Posterior cingulate gyrus (tissue), 11 donors: ENCODE measurements at places on chromosomes 6 and 20.

DNA sequence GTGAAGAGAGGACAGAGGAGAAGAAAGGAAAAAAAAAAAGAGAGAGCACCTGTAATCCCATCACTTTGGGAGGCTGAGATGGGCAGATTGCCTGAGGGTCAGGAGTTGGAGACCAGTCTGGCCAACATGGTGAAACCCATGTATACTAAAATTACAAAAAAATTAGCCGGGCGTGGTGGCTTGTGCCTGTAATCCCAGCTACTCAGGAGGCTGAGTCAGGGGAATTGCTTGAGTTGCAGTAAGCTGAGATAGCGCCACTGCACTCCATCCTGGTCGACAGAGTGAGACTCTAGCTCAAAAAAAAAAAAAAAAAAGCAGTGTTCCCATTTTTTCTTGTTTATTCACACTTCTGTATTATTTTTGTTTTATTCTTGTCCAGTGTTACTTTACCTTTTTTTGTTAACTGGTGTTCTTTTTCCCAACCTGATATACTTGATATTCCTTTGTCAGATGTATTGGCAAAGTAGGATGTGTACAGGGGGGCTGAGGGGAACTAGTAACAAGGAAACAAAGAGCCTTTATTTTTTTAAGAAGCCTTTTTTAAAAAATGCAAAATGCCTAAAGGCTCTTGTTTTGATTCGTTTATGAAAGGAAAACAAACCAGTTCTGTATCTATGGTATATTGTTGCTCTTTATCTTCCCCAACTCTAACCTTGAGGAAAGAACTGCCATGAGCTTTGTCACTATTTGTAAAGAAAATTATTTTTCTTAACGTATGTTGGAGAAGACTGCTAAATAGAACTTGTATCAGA, 22.3 kb downstream of the COL19A1 start:
- DNase-seq: no peak

- no peak for DNase-seq
Measured at GRCh38 chr6:21560249-21560648, 33.3 kb upstream of the SOX4 start.

DNA sequence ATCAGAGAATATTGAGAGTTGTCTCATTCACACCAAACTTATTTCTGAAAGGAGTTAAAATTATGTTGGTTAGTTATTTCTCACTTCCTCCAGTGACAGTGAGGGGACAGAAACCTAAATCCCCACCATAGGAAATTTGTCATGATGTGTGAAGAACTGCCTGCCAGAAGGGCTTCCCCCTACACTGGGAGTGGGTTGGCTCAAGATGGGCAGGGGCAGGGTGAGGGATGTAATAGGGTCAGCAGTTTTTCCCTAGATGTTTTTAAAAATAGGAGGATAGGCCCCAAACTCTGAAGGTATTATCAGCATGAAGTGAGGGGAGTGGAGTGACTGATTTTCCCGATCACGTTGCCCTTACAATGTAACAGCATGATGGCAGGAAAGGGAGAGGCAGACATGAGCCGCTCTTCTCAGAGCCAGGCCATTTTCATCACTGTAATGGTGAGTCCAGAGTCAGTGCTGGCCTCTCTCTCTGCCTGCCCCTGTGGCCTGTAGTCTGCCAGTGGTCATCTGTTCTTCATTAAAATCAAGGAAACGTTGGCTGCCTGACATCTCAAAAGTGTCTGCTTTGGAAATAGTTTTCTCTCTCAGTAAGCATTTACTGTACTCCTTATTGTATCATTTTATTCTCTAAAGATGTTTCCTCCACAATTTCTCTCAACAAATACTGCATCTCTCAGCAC, 59.8 kb upstream of the SYNJ2 start:
- DNase-seq: no peak

- peak; percentile 47 for DNase-seq
Measured at GRCh38 chr20:17530716-17531664, at the start of gene BFSP1. Gene BFSP1 (minus strand): TSS chr20:17531379. CDS start chr20:17531329, 50 bp downstream.

DNA sequence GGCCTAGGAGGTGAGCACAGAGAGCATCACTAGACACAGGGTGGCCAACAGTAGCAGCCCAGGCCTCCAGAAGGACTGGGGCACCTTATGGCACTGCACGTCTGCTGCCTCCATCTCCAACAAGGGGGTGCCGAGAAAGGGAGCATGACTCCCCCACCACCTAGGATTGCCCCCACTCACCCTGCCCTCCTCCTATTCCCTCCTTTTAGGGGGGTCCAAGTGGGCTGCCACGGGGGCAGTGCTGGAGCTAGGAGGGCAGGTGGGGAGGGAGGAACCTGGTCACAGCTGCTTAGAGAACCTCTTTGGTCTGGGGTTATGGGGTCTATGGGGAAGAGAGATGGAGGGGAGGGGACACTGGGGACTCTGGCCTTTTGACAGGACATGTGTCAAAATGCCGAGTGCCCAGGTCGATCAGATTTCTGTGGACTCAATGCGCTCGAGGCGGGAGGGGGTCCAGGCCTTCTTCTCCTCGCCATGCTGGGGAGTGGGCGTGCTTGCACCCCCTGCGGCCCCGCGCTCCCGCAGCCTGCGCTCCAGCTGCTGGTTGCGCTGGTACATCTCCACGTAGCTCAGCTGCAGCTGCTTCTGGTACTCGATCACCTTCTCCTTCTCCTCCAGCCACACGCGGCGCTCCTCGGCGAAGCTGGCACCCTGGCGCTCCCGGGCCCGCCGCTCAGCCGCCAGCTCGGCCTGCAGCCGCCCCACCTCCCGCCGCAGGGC, 4.5 kb upstream of the FASTKD5 start:
- no peak for DNase-seq

GRCh38 chr6:130529569-130530149, 163.8 kb downstream of the TMEM200A start:
- DNase-seq: no peak

GRCh38 chr6:26306232-26306631, 58.8 kb upstream of the BTN3A2 start:
- DNase-seq: no peak

DNA sequence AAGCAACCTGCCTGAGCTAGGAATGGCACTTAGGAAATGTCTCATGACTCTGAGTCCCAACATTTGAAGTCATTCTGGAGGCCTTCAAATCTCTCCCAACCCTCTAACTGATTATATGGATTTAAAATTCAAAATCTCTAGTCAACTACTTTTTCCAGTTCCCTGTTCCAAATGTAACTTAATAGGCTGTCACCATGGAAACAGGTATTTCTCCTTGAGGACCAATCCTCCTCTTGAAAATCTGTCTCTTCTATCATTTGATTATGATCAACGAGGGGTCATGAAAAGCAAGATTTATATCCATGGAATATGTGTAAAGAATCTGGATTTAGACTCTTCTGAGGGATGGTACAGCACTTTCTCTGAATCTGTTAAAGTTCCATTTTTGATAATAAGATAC, 127.3 kb upstream of the DTNBP1 start:
- no peak for DNase-seq

GRCh38 chr6:107443608-107444267, 15.6 kb downstream of the PDSS2 start:
- DNase-seq: no peak

GRCh38 chr20:20546402-20546801, 166.0 kb downstream of the RALGAPA2 start:
- DNase-seq: no peak

DNA sequence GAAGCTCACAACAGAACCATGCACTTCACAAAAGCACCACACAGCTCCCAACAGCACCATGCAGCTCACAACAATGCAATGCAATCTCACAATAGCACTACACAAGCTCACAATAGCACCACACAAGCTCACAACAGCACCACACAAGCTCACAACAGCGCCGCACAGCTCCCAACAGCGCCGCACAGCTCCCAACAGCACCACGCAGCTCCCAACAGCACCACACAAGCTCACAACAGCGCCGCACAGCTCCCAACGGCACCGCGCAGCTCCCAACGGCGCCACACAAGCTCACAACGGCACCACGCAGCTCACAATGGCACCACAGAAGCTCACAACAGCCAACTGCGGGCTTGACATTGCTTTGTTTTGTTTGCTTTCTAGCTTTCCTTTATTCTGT, 198.1 kb downstream of the DLL1 start:
- DNase-seq: no peak

- DNase-seq: no peak
Measured at GRCh38 chr6:37491171-37491829, 8.4 kb downstream of the CCDC167 start.

DNA sequence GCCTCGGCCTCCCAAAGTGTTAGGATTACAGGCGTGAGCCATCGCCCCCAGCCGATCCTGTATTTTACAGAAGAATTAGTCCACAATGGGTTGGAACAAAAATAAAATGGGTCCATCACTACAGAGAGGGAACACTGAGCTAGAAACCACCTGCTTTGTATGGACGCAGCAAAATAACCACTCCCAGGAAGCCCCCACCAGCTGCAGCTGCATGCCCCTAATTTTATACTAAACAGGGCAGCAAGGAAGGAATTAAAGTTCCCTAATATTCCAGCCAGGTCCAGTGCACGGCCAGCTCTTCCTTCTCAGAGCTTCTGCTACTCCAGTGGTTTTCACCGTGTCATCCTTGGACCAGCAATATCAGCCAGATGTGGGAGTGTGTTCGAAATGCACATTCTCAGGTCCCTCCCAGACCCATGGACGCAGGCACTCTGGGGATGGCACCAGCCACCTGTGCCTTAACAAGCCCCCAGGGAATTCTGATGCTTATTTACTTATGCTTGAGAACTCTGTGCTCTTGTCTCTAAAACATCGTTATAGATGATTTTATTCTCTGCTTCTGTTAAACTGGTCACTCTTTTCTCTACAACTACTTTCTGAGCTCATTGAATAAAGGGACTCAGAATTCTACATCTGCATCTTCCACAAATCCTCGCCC, 189.5 kb upstream of the SLC24A3 start:
- DNase-seq: no peak

- DNase-seq: no peak
Measured at GRCh38 chr6:155201461-155202226, 62.2 kb upstream of the CLDN20 start.

DNA sequence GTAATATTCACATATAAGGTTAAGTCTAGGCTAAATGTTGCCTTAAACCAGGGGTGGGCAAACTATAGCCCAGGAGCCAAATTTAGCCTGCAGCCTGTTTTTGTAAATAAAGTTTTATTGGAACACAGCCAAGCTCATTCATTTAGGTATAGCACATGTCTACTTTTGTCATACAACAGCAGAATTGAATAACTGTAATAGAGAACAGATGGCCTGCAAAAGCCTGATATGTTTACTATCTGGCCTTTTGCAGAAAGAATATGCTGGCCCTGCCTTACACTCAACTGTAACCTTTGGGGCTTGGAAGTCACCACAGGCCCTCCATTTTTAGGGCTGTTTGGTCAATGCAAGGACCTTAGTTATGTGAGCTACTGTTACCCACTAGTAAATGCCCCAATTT, 17.7 kb upstream of the BCLAF1 start:
- no peak for DNase-seq

GRCh38 chr20:43976547-43976946, 61.9 kb downstream of the TOX2 start:
- peak; percentile 22 for DNase-seq

DNA sequence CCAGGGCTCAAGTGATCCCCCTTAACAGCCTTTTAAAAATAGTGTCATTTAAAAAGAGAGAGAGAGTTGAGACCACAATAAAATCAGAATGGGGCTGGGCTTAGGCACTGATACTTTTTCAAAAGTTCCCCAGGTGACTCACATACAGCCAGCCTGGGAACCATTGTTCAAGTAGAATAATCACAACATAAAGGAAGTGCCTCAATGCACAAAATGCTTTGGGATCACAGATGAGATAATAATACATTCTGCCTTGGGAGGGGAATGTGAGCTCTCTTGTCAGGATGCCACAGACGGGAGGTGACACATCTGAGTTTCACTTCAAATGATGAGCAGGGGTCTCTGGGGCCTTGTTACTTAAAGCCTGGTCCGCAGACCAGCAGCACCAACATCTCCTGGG, 34.0 kb upstream of the GABRR1 start:
- no peak for DNase-seq

DNA sequence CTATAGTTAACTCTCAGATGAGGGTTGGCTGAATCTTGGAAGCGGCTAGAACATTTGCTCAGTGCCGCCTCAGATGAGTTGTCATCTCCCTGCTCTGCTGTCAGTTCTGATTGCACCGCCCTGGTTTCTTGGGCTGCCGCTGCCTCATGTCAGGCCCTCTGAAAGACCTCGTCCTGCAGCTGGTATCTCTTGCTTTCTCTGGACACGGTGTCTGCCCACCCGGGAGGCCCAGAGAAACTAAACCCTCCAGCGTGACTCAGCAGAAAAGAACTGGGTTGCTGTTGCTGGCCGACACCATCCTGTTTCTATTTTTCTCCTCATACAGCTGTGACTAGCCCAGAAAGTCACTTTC, 355.4 kb downstream of the CD83 start:
- DNase-seq: no peak

- DNase-seq: no peak
Measured at GRCh38 chr6:48765352-48765961, 654.5 kb upstream of the PTCHD4 start.

DNA sequence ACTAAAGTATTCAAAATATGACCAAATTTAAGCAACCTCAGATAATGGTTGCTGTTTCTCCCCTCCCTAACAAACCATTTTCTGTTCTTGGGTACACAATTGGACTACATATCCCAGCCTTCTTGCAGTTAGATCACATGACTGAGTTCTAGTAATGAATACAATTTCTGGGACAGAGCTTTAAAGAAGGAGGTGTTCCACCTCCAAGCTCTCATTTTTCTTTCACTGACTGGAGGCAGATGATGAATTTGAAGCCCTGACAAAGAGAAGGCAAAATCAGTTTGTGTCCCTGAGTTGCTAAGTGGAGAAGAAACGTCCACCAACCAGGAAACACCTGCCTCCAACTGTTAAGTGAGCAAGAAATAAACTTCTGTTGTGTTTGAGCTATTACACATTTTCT, 117.2 kb downstream of the LCA5 start:
- DNase-seq: no peak

DNA sequence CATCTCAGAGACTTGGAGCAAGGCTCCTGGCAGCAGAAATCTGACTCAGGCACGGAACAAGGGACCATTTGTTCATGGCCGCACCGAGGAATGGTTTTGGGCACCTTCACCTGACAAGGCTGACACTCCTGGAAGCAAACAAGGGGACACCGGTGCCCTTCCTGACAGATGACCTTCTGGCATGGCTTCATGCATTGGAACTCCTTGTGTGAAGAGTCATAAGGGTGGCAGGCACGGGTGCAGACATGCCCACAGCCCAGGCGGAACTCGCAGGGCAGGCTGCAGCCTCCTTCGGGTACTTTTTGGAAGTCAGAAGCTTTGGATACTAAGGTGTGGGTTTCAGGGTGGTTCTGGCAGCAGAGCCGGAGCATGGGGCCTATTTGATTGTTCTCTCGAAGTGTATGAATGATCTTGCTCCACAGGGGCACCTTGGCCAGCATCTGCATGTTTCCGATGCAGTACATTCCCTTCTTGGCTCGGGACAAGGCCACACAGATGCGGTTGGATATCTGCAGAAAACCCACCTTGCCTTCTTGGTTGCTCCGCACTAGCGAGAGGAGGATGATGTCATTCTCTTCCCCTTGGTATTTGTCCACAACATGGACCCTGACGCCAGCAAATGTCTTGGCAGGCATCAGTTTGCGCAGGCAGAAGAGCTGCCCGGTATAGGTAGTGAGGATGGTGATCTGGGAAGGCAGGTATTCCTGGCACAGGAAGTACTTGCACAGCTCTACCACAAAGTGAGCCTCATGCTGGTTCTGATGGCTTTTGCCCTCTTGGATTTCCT, 28.8 kb downstream of the ZNFX1 start:
- no peak for DNase-seq
